Mucosa of descending colon (tissue), 3 donors: ENCODE measurements at places on chromosomes 2 and 18.

- no peak for DNase-seq
Observed at GRCh38 chr2:69709290-69709689, 32.6 kb upstream of the ANXA4 start.

- DNase-seq: no peak
Observed at GRCh38 chr2:120951693-120952092, 216.0 kb downstream of the GLI2 start.

- no peak for DNase-seq
Observed at GRCh38 chr2:238105506-238106338, 5.6 kb downstream of the ESPNL start.

- DNase-seq: no peak
Observed at GRCh38 chr2:60468382-60469085, 84.9 kb downstream of the BCL11A start.

GRCh38 chr18:72086421-72086820, 457.7 kb downstream of the CBLN2 start:
- DNase-seq: no peak

DNA sequence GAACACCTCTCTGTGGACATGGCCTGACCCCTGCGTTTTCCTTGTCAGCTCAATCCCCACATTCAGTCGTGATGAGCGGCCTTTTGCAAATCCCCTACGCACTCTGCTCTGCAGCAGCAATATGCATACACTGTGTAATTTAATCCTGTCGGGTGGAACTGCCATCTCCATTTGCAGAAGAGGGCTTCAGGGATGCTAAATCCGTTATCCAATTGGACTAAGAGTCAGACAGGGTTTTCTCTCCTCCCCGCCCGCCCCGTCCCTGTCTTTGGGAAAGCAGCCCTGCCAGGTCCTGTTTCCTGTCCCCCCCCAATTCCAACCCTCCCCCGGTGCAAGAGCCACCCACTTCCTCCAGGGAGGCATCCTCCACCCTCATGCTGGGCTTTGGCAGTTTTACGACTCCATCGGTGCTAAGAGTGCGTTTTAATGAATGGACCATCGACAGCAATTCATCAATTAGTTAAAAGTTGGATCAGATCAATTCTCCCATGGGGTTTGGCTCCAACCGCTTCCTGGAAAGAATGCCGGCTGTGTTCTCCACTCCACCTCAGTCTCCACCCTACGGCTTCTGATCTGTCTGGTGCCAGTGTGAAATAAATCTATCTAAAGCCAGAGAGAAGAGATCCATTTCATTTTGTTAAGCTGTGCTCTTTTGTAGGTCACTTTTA, 53.5 kb upstream of the ASAP2 start:
- DNase-seq: no peak

DNA sequence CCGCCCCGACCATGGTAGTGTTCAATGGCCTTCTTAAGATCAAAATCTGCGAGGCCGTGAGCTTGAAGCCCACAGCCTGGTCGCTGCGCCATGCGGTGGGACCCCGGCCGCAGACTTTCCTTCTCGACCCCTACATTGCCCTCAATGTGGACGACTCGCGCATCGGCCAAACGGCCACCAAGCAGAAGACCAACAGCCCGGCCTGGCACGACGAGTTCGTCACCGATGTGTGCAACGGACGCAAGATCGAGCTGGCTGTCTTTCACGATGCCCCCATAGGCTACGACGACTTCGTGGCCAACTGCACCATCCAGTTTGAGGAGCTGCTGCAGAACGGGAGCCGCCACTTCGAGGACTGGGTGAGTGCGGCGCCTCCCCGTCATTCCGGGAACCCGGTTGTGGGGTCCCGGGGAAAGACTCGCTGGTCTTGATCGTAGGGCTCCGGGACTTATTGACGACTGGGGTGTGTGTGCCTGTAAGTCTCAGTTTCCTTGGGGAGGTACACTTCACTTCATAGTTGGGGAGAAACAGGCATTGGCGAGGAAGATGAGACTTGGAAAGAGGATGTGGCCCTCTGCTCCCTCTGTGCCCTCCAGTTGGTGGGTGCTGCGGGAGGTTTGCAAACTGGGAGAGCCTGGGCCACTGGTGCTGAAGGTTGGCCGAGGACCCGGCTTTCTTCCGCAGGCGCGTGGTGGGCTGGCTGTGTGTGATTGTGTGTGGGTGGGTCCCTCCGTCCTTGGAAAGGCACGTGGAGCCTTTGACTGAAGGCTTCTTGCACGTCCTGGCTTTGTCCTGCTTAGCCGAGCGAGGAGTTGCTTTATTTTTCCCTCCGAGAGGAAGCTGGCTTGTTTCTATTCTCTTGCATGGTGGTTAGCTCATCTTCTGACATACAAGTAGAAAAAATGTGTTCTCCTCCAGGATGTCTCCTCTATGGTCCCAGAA, 886 bp downstream of the PRKCE start:
- DNase-seq: peak; percentile 43
